T follicular helper cell (primary cell): ENCODE measurements at places on chromosomes 5 and 9.
A peak's percentile ranks its signal among the peaks of the same experiment; 100 is the strongest.

- no peak for DNase-seq
Measured at GRCh38 chr5:172303162-172303561, 19.6 kb upstream of the UBTD2 start.

- DNase-seq: no peak
Measured at GRCh38 chr5:77758141-77758938, 17.8 kb downstream of the TBCA start.

- DNase-seq: peak; percentile 31
Measured at GRCh38 chr9:100426530-100427365, at the start of gene MSANTD3. MSANTD3 (plus strand) TSS chr9:100427143; CDS start chr9:100441939, 14,796 bp downstream.

DNA sequence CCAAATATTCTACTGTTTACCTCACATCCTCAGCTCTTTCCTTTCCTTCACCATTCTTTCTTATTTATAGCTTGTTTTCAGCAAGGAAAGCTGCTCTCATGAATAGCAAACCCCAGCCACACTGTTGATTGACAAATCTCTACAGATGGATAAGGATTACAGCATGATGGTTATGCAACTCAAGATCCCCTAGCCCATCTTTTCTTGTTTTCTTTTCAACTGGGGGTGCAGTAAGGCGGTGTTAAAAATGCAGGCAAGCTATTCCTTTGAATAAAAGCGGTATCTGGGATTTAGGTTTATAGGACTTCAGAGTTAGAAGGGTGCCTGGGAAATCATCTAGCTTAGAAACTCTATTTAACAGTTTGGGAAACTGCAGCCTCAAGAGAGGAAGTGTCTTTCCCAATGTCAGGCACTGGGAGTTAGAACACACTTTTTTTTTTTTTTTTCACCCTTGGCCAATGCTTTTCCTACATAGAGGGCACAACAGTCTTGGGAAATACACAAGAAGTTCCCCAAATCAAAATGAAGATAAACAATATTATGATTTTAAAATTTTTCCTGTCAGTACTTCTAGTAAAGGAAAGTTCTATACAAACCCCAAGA, 2.6 kb downstream of the SPARC start:
- no peak for DNase-seq

- DNase-seq: no peak
Measured at GRCh38 chr9:70856411-70856810, 265.0 kb downstream of the TRPM3 start.

- no peak for DNase-seq
Measured at GRCh38 chr5:153498516-153498915, 8.0 kb downstream of the GRIA1 start.

- DNase-seq: no peak
Measured at GRCh38 chr9:20236676-20237075, 385.6 kb downstream of the MLLT3 start.

DNA sequence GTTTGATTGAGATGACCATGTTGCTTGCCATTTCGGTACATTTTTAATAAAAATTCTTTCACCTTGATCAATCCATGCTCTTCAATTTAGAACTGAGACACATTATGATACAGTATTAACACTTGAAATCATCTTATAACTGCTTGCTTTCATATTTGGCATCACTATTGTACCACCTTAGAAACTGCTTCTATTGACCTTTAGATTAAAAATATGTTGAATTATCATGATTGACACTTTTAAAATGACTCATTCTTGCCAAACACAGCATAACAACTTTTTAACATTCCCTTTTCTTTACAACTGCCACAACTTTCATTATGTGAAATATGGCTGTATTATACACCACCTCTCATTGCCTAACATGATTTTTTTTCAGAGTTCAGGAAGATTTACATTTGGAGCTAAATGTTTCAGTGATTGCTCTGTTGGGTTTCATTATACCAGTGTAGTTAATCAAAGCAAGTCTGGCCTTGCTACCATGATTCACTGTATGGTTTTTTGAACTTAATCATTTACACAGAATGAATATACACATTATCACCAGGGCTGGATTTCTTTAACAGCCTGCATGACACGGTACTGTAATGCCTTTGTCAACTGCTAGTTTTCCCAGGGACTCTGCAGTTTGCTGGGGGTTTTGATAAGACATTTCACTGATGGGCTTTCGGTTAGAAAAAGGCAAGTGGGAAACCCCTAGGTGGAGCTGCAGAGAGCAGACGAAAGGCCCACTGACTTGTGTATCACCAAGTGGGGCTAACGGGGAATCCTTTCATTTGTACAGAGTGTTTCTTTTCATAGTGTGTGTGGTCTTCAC, 93.6 kb upstream of the TLE4 start:
- no peak for DNase-seq

- DNase-seq: peak; percentile 78
Measured at GRCh38 chr5:179060116-179061008, at the start of gene ZNF354C. ZNF354C (plus strand) TSS chr5:179060373; CDS start chr5:179062069, 1,696 bp downstream.

GRCh38 chr5:138662599-138662998, 87.4 kb upstream of the HSPA9 start:
- DNase-seq: no peak

DNA sequence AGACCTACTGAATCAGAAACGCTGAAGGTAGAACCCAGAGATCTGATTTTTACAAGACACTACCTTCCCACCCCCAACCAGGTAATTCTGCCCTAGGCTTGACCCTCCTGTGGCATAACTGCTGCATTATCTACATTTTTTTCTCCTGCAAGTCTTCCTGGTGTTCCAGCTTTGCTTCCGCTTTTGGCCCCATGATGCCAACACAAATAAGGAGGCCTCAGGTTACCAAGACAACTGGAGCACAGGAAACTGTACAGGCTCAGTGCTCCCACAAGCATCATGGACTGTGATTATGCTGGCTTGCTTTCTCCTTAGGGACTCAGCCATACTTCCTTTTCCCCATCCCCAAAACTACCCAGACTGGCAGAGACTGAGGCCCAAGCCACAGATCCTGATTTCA, 6.6 kb upstream of the MSMP start:
- DNase-seq: no peak

GRCh38 chr9:105975886-105976645, 281.7 kb downstream of the TMEM38B start:
- no peak for DNase-seq
